ENCODE measurements at places on chromosomes 5 and 9. TPM values are rescaled to one million over a fixed set of nuclear protein-coding genes. Genes with fewer than 3 reads are reported as not detected.

- no peak for DNase-seq
- H3K4me1 ChIP-seq, result peaks cover 2% of the 10 kb centered on the region
- H3K36me3 ChIP-seq, result no peaks in the 10 kb centered on the region
- peaks cover 5% of the 10 kb centered on the region for H3K27me3 ChIP-seq
Measured at GRCh38 chr9:89149726-89150125, 28.9 kb downstream of the SHC3 start.

GRCh38 chr5:139849501-139849900 lies 53.9 kb downstream of the PSD2 start:
- H3K4me3 ChIP-seq, result peak overlapping the region; percentile 66
- H3K4me1 ChIP-seq, result no peaks in the 10 kb centered on the region
- H3K27ac ChIP-seq, result peak overlapping the region; percentile 12

- H3K4me3 ChIP-seq, result no peak overlapping the region
- peak overlapping the region; percentile 71 for H3K27ac ChIP-seq
- no peaks in the 10 kb centered on the region for H3K36me3 ChIP-seq
- no peak for DNase-seq
- H3K27me3 ChIP-seq, result peaks cover 7% of the 10 kb centered on the region
- peaks cover 21% of the 10 kb centered on the region for H3K4me1 ChIP-seq
Measured at GRCh38 chr5:137122075-137122474, 377.1 kb downstream of the SPOCK1 start.

DNA sequence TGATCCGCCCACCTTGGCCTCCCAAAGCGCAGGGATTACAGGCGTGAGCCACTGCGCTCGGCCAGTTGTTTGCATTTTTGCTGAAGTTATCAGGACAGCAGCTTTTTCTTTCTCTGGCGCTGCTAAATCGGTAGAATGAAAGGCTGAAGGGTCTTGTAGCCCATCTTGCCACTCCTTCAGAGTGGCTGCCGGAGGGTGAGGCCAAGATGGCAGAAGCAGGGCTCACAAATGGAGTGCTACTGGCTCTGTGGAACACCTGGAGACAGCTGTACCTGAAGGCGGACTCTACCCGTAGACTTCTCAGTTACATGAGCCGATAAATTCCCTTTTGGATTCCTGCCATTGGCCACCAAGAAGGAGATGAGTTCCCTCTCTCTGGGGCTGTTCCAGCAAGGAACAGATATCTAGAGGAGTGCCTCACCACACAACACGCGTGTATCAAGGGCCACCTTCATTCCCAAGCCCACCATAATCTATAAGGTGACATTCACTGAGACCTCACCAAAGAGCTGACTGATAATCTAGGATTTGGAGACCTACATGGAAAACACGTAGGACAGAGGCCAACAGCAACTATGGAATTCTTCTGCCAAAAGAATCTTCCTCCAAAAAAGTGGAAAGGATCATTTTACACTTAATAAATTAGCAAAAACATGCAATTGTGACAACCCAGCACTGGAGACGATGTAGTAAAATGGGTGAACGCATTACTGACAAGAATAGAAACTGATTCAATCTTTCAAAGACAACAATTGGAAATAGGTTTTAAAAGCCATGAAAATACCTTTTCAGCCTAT lies 21.8 kb downstream of the STK10 start:
- no peak overlapping the region for H3K4me3 ChIP-seq
- no peak for DNase-seq
- no peaks in the 10 kb centered on the region for H3K27me3 ChIP-seq
- no peak overlapping the region for H3K27ac ChIP-seq
- peaks cover 9% of the 10 kb centered on the region for H3K4me1 ChIP-seq

DNA sequence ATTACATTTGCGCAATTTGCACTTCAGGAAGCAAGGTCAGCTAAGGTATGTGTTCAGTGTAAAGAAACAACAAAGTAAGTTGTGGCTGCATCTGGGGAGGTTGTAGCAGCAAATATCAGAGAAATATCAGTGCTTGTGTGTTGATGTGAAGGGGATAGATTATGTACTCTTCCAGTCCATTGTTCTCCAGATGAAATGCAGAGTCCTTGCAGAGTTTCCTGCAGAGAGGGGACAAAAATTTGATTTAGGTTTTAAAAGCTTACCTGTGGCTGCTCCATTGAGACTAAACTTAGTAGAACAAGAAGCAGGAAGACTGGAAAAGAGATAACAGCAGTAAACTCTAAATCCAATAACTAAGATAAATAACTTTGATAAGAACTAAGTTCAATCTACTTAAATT lies 952.2 kb downstream of the CDH18 start:
- DNase-seq, result no peak
- H3K27me3 ChIP-seq, result no peaks in the 10 kb centered on the region
- no peak overlapping the region for H3K4me3 ChIP-seq
- no peak overlapping the region for H3K27ac ChIP-seq

KIF4B gene
- not detected for total RNA-seq

PPP3R2 gene
- not detected for total RNA-seq

CBY3 gene
- total RNA-seq, result not detected
